Stimulated activated CD4-positive, alpha-beta T cell treated with anti-CD3 and anti-CD28 coated beads, Interleukin-15, amount 100 ng/mL, for 1 hour (primary cell): ENCODE measurements at places on chromosomes 7 and 10.
A peak's percentile ranks its signal among the peaks of the same experiment; 100 is the strongest.

DNA sequence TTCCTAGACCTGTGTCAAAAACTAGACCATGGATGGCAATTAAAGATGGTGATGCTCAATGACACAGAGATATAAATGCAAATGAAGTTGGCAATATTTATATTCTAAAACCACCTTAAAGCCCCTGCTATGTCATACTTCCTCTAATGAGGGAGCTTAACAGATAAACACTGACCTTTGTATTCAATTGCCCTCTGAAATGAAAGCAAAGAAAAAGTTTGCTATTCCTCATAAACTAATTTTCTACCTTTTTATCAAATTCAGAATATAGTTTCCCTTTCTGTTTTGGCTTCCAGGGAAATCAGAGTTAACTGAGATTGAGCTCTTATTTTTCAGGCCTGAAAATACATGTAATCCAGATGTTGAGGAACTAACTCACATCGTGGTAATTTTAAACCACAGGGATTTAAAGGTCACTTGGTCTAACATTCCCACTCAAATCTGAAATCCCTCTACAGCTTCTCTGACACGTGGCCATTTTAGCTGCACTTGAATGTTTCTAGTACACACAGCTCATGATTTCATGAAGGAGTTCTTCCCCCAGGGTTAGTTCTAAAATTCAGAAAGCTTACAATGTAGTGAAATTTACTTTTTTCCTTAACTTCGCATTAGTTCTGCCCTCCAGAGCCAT lies 37.9 kb upstream of the ABCB5 start:
- no peak for DNase-seq

- no peak for DNase-seq
Measured at GRCh38 chr7:156496363-156496769, 144.2 kb upstream of the RNF32 start.

DNA sequence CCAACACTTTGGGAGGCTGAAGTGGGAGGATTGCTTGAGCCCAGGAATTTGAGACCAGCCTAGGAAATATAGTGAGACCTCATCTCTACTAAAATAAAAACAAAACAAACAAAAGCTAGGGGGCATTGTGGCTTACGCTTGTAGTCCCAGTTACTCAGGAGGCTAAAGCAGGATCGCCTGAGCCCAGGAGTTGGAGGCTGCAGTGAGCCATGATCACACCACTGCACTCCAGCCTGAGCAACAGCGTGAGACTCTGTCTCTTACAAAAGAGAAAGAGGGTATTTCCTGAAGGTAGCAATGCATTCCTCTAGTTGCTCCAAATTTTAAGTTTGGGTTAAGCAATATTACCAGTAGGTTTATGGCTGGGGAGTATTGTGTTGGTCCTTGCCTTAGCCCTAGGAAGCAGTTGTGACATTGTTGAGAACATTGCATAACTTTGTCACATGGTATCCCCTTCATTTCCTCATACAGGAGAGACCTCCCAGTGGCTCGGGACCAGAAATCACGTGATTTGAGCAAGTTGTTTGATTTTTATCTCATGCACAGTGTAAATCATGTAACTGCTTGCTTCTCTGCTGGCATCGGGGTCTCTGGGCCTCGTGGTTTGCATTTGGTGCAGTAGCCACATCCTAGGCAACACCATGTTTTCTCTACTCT lies 23.3 kb upstream of the SMARCD3 start:
- DNase-seq = no peak

DNA sequence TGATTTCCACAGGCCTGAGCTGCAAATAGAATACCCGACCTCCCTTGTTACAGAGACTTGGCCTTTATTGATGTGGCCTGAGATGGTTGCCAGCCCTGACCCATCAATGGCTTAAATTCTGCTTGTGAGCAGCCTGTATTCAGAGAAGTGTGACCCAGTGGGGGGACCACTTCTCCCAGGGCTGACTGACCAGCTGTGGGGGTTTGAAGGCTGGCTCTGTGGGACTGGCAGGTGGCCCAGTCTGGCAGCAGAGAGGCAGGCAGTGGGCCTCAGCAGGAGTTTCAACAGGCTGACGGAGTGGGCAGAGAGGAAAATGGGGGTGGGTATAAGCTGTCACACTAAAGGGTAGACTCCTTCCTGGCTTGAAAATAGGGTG lies 12.2 kb upstream of the PPIF start:
- no peak for DNase-seq

- DNase-seq = no peak
Measured at GRCh38 chr7:46281071-46281470, 360.0 kb upstream of the IGFBP3 start.

DNA sequence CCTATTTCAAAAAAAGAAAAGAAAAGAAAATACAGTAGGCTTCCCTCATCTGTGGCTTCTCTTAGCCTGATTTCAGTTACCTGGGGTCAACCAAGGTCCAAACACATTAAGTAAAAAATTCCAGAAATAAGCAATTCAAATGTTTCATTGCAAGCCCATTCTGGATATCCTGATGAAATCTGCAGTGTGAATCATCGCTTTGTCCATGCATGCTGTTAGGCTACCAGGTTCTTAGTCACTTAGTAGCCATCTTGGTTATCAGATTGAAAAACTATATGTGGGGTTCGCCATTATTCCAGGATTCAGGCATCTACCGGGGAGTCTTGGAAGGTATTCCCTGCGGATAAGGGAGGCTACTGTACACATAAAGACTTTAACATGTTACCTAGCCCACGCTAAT lies 991 bp upstream of the FAM204A start:
- no peak for DNase-seq

DNA sequence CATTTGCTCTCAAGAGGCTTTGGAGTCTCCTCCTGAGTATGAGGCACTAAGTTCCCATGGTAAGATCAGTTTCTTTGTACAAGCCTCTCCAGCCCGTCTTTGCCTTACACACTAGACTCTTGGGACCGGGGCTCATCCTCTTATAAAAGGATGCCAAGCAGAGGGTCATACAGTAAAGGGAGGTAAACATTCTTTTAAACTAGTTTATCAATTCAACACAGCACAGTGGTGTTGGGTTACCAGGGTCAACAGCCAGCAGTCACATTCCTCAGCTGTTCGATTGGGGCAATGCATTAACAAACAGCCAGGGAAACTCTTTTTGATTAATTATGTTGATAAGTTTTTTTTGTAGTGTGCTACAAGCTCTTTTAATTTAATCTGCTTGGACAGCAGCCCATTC lies 37.8 kb downstream of the HHEX start:
- no peak for DNase-seq

- DNase-seq = no peak
Measured at GRCh38 chr7:54825368-54825767, 66.4 kb upstream of the SEC61G start.

GRCh38 chr10:11522821-11523245 lies 88.6 kb downstream of the USP6NL start:
- no peak for DNase-seq

GRCh38 chr10:129605986-129606518 lies 139.0 kb downstream of the MGMT start:
- DNase-seq = no peak

DNA sequence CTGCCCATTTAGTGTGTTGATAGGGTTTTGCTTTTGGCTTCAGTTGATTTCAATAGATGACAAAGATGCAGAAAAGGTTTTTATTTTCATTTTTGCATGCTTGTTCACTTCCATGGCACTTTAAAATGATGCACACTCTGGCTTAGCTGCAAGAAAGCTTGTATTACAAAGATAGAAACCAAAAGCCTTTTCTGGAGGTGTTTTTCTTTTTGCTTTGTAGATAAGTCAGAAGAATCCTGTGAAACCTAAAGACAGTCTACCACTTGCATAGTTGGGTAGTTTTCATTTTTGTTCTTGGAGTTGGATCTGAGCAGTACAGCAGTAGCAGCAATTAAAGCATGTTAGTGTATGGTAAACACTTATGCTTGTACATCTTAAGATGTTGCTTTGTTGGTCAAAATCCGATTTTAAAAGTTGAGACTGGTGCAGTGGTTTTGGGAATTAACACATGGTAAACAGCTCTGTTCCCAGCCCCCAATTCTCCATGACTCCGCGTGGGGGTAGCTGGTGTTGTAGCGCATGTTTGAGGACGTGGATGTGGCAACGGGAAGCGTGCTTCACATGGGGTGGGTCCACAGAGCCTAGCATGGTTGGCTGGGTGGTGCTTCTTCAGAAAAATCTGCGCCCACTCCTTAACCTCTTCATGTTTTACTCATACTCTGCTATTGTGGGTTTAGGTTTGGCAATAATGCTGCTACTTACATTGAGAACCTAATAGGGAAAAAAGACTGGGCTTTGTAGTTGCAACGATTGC lies 19.8 kb downstream of the CCNY start:
- DNase-seq = no peak

DNA sequence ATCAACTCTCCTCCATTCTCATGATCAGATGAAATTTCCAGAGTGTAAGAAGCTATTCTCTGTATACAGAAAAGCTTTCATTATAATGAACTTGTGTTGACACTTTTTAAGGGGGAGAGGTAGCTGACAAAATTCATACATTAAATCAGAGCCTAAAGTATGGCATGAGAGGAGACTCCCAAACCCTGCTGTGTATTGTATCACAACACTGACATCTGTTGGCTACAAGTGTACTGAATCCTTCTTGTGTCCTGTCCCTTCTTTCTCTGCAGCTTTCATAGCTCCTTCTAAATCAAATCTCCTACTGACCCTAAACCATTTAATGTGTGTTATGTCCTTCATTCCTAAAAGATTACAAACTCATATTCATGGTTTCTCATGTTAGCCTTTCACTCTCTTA lies 70.9 kb downstream of the GCC1 start:
- no peak for DNase-seq

GRCh38 chr7:2269991-2270460 lies 28.0 kb downstream of the NUDT1 start:
- DNase-seq = no peak

GRCh38 chr7:55185941-55186609 lies 167.3 kb downstream of the EGFR start:
- DNase-seq = no peak

DNA sequence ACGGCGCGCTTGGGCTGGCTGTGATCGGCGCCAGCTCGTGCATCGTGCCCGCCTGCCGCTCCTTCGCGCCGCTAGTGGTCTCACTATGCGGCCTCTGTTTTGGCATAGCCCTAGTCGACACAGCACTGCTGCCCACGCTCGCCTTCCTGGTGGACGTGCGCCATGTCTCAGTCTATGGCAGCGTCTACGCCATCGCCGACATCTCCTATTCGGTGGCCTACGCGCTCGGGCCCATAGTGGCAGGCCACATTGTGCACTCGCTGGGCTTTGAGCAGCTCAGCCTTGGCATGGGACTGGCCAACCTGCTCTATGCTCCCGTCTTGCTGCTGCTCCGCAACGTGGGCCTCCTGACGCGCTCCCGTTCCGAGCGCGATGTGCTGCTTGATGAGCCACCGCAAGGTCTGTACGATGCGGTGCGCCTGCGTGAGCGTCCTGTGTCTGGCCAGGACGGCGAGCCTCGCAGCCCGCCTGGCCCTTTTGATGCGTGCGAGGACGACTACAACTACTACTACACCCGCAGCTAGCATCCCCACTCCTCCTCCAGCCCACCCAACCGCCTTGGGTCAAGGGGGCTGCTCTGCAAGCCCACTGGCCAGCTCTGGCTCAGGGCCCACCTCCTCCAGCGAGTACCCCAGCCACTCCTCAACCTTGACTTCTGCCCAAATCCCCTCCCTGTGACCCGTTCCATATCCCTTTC lies 1.9 kb downstream of the SLC18A3 start:
- no peak for DNase-seq

GRCh38 chr7:936386-937054 lies 18.0 kb downstream of the ADAP1 start:
- DNase-seq = no peak

DNA sequence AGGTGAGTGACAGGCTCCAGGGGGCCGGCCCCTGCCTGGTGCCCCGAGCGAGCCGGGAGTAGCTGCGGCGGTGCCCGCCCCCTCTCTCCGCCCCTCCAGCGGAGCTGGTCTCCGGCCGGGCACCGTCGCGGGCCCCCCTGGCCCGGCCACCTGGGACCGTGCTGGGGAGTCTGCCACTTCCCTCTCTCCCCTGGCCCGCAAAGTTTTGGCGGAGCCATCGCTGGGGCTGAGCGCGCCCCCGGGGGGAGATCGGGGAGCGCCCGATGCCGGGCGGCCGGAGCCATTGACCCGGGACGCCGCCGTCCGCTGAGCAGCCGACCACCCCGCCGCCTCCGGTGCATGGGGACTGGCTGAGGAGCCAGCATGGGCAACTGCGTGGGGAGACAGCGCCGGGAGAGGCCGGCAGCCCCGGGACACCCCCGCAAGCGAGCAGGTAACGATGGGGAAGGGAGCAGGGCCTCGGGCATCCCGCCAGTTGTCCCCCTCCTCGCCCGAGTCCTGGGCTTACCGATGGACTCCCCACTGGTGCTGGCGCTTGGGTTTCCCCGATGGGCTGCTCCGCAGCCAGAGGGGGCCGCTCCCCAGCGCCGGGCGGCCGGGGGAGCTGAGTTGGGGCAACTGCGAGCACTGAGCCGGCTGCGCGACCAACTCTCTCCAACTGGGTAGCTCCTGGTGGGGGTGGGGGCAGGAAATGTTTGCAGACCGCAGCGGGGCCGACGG lies at the start of gene UBTD1:
Gene UBTD1, plus strand, starts transcription at position 84 of the 720 bp plus-strand sequence. Its CDS starts 280 bp downstream, at position 364.
- DNase-seq = peak; percentile 11

GRCh38 chr10:62860946-62861345 lies 44.8 kb upstream of the EGR2 start:
- no peak for DNase-seq
